HFFc6 (cell line): ENCODE measurements at places on chromosomes 5 and 9. TPM values are rescaled to one million over a fixed set of nuclear protein-coding genes. Genes with fewer than 3 reads are reported as not detected.

Gene CRB2
- total RNA-seq, result not detected in 3 replicates

Gene PLAC8L1
- 0.42 TPM in 1 of 2 replicates, not detected in the other for total RNA-seq

GRCh38 chr9:7828334-7828733 lies 28.8 kb upstream of the DMAC1 start:
- no peak for DNase-seq

GRCh38 chr9:78707080-78707479 lies 410.2 kb downstream of the PSAT1 start:
- no peak for DNase-seq

- DNase-seq, result no peak
Measured at GRCh38 chr5:160001457-160001856, 7.5 kb upstream of the TTC1 start.

DNA sequence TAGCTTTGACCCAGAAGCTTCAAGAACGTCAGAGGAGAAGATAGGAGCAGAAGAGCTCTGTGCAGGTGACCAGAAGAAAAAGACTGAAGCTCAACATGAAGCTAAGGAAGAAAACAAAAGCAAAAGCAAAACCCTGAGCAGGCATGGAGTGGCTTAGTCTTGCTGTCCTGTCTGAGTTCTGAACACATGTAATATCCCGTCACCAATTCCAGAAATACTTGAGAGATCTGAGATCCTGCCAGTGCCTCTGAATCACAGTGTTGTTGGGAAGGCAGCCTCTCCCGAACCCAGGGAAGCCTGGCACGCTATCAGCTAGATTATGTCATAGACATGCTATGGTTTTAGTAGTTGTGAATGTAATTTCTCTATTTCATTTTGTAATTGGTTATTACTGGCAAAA lies 235.7 kb downstream of the ICE1 start:
- DNase-seq, result peak; percentile 20
